ENCODE measurements at places on chromosomes 13 and 19.

- no peak for DNase-seq
These were observed 63.9 kb upstream of the STARD13 start for GRCh38 chr13:33349288-33349985.

- no peak for DNase-seq
These were observed 1.9 kb upstream of the TMEM59L start for GRCh38 chr19:18610556-18611326.

- DNase-seq: no peak
These were observed 878.5 kb downstream of the UQCRFS1 start for GRCh38 chr19:28334419-28334818.

DNA sequence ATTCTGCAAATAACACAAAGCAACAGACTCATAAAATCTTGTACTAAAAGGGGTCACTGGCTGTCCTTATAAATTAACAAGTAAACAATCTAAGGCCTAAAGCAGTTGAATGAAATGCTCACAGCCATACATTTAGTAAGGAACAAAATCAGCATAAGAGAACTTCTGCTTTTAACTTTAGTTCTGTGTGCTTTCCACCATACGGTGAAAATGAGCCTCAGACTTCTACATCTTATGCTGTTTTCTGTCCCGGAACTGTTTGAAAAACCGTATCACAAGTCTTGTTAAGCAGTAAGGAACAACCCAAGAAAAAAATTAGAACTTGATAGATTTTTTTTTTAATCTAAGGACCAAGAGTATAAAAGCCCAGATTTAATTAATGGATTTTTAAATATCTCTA is 549.1 kb upstream of the MIR17HG start:
- no peak for DNase-seq

- DNase-seq: no peak
These were observed 140.8 kb downstream of the MIPEP start for GRCh38 chr13:23748109-23748990.

- DNase-seq: no peak
These were observed 289.4 kb downstream of the FOXO1 start for GRCh38 chr13:40376867-40377535.

DNA sequence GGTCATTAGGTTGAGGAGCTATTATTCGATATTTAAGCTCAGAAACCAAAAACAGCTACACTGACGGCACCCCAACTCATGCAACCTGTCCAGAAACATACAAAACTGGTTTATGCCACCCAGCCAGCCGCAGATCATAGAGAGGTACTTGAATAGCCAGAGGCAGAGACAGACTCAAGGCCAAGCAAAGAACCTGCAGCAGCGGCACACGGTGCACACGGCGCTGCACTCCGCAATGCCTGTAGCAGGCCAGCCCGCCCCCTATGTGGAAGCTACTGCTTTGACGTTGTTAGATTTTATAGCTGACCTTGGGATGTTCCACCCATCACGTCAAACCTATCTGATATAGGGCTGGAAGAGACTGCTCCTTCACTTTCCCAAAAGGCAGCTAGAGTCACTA is 11.9 kb upstream of the DHRS12 start:
- DNase-seq: no peak

GRCh38 chr13:74910415-74910814 is 571.6 kb downstream of the TBC1D4 start:
- DNase-seq: no peak

DNA sequence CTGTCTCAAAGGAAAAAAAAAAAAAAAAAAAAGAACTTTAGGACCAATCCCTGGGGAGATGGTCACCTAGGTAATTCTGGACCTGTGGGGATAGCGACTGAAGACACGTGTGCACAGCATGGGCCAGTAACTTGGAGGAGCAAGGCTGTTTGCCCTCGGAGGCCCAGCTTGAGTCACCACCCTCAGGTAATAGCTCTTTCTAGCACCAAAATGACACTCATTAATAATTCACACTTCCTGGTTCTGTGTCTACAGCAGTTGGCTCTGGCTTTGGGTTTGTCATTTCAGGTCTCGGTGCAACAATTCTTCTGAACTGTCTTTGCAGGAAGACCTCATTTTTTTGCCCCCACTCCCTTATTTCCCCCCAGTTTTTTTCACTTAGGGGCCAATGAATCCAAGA is 3.9 kb upstream of the ATP11A start:
- DNase-seq: no peak

GRCh38 chr13:40680659-40681323 is 14.3 kb upstream of the FOXO1 start:
- DNase-seq: no peak

DNA sequence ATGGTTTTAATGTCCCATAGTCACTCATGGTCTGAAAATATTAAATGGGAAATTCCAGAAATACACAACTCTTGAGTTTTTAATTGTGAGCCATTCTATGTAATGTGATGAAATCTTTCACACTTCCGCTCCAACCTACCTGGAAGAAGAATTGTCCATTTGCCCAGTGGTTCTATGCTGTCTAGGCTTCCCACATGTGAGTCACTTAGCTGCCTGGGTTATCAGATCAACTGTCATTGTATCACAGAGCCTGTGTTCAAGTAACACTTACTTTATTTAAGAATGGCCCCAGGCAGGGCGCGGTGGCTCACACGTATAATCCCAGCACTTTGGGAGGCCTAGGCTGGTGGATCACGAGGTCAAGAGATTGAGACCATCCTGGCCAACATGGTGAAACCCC is 1450.5 kb downstream of the EFNB2 start:
- DNase-seq: no peak

- DNase-seq: no peak
These were observed 1427.0 kb upstream of the MIR17HG start for GRCh38 chr13:89920461-89920860.

- DNase-seq: no peak
These were observed 34.1 kb upstream of the POMP start for GRCh38 chr13:28624707-28625432.

DNA sequence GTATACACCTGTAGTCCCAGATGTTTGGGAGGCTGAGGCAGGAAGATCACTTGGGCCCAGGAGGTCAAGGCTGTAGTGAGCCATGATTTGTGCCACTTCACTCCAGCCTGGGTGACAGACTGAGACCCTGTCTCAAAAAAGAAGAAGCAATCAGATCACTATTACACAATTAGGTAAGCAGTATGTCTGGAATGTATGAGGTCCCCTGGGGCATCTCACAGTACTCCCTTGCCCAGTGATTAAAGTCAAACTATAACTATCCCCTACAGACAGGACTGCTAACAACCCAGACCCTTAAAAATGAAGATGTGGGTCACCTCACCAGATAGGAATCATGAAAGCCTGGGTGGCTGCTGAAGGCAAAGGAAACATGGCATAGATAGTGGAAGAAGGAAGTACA is 9.4 kb upstream of the PAN3 start:
- no peak for DNase-seq

DNA sequence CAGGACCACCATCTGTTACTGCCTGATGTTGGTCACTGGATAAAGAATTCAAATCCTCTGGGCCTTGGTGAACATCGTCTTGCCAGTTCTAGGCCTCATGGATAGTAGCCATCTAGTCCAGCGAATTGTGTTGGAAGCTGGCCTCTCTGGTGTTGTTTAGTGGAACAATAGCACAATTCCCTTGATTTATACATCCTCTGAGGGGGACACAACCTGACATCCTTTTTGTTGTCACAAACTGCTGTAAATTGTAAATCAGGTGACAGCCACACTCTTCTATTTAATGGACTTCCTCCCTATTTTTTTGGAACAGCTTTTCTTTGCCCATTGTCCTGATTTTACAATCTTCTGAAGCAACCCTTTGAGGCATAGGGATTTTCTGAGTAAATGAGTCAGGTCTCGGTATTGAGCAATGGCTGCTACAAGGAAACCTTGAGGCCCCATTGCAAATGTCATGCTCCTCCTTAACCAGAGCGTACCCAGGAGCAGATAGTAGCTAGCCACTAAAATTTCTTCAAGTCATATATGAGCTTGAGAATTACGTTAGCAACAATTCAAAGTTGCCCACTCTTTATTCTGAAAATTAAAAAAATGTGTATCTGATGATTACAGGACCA is 263.3 kb downstream of the COG6 start:
- DNase-seq: no peak

- DNase-seq: no peak
These were observed 102.9 kb downstream of the TEX26 start for GRCh38 chr13:31035185-31035965.

GRCh38 chr19:56333506-56333905 is 18.9 kb upstream of the ZSCAN5A start:
- peak; percentile 56 for DNase-seq

DNA sequence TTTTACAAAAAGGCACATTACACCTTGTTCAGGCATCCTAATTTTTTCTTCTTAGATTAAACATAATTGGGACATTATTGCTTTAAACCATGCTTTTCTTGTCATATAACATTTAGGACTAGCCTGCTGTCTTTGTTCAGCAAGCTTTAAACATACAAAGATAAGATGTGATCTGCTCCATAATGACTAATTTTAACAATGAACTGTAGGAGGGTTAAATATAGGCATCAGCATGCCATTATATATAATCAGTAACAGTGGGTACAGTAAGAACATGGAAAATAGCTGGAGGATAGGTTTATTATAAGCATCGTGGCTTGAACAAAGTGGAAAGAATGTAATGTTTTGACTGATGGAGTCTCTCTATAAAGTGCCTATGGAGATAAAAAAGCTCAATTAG is 661.7 kb downstream of the SLITRK6 start:
- DNase-seq: no peak

GRCh38 chr19:54077334-54077733 is 3.8 kb downstream of the TARM1 start:
- no peak for DNase-seq

DNA sequence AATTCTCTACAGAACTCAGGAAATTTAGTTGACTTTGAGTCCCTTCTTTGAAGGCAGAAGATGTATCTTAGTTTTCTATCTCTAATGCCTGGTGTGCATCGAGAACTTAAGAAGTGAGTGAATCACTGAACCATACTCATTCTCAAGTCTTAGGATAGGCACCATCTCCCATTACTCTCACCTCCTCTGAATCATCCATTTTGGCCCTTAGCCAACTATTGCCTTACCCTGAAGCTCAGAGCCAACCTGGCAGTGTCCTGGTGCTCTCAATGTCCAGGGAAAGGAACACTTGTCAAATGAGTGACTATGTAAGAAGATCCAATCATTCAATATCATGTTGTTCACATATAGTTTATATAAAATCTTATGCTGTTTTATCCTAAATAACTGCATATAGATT is 146.6 kb downstream of the RGCC start:
- DNase-seq: no peak

- no peak for DNase-seq
These were observed 811 bp upstream of the ZNF8 start for GRCh38 chr19:58277748-58278540.

GRCh38 chr13:33015791-33016323 is 366 bp upstream of the KL start:
- peak; percentile 18 for DNase-seq

DNA sequence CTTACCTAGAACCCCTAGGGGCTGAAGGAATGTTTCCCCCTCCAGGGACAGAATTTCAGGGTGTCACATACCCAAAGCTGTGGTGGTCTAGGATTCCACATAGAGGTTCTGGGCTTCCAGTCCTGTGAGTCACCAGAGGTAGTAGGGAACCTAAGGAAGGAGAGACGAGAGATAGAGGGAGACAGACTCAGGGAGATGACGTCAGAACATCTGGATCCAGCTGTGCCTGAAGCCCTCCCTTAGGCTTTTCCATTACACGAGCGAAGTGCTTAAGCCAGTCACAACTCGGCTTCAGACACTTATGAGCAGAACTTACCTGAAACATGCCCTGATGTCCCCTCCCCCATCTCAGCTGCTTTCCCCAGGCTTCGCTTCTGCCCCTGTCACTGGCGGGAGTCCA is 11.8 kb upstream of the SELENOW start:
- DNase-seq: no peak

DNA sequence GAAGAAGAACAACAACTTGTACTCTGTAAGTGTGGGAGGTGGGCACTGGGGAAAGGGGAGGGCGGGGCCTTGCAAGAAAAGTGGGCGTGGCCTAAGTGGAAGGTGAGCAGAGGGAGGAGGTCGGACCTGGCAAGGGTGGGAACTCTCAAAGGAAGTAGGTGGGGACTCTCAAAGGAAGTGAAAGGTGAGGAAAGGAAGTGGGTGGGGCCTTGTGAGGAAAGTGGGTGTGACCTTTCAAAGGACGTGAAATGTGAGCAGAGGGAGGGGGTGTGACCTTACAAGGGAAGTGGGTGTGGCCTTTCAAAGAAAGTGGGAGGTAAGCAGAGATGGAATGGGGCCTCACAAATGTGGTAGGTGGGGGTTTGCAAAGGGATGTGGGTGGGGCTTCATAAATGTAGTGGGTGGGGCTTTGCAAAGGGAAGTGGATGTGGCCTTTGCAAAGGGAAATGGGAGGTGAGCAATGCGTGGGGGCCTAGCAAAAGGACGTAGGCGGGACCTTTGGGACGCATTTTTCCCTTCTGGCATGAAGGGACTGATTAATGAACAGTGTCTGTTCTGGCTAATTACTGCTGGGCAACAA is 25.9 kb downstream of the ACSBG2 start:
- DNase-seq: peak; percentile 75

DNA sequence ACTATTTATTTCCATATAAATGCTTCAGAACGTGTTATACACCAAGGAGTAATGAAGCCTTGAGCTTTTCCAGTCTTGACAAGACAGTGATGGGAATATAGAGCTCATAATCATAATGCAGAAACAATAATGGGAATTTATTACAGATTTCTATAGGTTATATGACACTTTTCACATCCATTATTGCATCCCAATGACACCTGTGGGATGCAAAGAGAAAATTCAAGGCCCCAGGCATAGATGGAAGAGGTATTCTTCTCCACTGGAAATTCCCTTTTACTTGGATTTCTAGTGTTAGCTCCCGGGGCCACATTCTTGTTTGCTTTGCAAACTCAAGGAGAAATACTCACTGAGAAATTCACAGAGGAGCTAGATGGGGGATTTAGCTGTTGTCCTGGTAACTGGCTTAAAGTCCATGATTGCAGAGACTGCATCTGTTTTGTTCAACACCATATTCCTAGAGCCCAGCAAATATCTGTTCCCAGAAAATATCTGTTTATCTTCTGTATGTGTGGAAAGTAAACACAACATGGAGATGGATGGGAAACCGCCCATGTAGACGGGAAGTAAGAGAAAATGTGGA is 30.6 kb upstream of the TNFSF11 start:
- DNase-seq: no peak

- no peak for DNase-seq
These were observed 7.6 kb downstream of the KATNAL1 start for GRCh38 chr13:30299786-30300185.

DNA sequence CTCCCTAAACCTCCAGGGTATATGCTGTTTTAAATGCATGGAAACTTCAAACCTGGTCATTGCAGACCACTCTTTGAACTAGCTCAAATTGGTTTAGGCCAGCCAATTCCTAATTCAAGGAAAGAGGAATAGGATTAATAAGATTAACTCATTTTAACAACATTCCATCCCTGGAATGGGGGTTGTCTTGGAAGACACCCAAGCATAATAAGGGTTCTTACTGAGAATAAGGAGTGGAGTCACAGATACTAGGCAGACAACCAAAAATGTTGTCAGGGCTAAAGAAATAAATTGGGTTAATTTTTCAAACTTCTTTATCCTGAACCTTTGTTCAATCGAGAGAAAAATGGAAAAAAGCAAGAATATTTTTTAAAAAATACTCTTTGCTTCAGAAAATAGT is 186.2 kb downstream of the PCDH9 start:
- DNase-seq: no peak

- no peak for DNase-seq
These were observed 398.8 kb downstream of the DLEU7 start for GRCh38 chr13:50444726-50445125.

- no peak for DNase-seq
These were observed 385.6 kb downstream of the SLITRK6 start for GRCh38 chr13:85413664-85414063.

GRCh38 chr13:74077792-74078191 is 56.4 kb downstream of the KLF12 start:
- DNase-seq: no peak

Data from activated CD4-positive, alpha-beta T cell treated with anti-CD3 and anti-CD28 coated beads, Interleukin-10, Interleukin-2, amounts not matched to agents 100 ng/mL and 50 ng/mL, durations not matched to agents 16 hours and 8 hours (primary cell).